ENCODE measurements at places on chromosomes 7 and 10. TPM values are rescaled to one million over a fixed set of nuclear protein-coding genes. Genes with fewer than 3 reads are reported as not detected.

The KLF14 gene
- 0.17 TPM for total RNA-seq

The ATP5F1C gene
- total RNA-seq = 146 TPM

The VGF gene
- not detected for total RNA-seq

The FAM25G gene
- not detected for total RNA-seq

The ATOH7 gene
- total RNA-seq = not detected

The SUGCT gene
- 3.1 TPM for total RNA-seq

The ORAI2 gene
- total RNA-seq = 9.4 TPM

The GOLGA7B gene
- total RNA-seq = 1.0 TPM

Measured in upper lobe of left lung (tissue), 6 donors.